ENCODE measurements at places on chromosomes 1 and 21.

DNA sequence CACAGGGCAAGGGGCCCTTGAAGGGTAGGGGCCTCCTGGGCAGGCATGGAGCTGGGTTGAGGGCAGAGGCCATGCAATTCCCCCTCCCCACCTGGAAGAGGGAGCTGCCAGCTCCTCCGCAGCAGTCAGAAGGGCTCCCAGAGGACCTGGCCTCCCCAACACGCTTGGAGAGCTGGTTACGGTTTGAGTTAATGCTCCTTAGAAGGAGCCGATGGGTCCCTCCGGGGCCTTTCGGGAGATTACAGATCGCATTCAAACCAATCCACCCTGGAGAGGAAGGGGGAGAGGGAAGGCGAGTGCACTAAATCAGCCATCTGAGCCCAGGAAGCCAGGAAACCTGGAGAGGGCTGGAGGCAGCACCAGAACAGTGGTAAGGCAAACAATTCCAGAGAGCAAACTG, 106.3 kb upstream of the CSF3R start:
- DNase-seq = no peak

DNA sequence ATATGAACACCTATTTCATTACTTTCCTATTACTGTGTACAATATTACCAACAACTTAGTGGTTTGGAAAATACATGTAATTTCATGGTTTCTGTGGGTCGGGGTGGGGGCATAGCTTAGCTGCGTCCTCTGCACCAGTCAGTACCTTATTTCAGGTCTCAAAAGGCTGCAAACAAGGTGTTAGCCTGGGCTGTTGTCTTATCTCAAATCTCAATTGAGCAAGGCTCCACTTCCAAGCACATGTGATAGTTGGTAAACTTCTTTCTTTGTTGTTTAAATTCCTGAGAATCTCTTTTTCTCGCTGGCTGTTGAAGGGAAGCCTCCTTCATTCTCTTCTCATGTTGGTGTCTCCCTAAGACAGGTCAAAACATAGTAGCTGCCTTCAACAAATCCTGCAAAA, 485.4 kb downstream of the AMY1C start:
- DNase-seq = no peak

DNA sequence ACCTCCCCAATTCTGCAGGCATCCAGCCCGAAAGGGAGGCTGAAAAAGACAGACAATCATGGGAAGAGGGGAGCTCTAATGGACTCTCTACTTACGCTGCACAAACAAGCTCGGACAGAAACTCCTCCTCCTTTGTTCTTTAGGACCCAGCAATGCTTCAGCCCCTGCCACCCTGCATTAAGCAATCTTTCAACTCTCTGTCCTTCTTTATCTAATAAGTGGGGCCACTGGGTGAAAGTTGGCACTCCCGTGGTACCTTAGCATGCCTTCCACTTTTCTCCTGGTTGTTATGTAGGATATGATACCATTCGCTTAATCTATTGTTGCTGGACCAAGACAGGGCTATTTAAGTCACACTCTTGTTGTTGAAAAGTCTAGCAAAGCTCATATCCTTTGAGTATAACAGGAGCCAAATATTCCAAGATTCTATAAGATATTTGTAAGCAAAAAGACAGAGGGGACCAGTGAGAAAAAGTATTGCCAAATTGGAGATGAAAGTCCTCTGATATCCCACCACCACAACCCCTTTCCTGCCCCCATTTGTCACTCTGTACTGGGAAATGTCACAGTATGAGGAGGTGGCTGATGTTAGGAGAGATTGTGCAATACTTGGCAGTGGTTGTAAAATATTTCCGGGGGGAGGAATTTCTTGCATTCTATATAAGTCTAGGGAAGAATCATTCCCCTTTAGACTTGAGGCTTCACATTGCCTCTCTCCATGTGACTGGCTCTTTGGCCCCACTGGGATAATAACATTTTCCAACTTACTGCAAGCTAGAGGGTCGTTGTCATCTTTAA, 137.3 kb upstream of the GJB5 start:
- no peak for DNase-seq

DNA sequence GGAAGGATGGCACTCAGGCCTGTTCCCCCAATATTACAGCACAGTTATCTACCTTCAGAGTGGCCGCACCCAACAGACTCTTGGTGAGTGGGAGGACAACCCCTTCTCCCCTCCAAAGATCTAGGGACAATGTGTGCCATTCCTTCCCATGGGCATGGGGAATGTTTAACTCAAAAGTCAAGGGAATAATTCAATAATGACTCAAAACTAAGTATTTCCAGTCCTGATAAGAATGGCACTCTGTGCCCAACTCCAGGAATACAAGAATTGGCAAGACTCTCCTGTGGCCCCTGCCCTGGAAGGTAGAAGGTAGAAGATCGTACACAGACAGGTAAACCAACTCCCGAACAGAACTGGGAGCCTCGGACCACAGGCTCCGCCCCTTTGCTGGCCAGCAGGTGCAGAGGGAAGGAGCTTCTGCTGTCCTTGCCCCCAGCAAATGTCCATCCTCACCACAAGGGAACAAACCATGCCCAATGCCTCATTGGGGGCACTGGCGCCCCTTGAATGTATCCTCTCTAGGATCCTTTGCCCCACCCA, 514.0 kb downstream of the NPHP4 start:
- DNase-seq = no peak

DNA sequence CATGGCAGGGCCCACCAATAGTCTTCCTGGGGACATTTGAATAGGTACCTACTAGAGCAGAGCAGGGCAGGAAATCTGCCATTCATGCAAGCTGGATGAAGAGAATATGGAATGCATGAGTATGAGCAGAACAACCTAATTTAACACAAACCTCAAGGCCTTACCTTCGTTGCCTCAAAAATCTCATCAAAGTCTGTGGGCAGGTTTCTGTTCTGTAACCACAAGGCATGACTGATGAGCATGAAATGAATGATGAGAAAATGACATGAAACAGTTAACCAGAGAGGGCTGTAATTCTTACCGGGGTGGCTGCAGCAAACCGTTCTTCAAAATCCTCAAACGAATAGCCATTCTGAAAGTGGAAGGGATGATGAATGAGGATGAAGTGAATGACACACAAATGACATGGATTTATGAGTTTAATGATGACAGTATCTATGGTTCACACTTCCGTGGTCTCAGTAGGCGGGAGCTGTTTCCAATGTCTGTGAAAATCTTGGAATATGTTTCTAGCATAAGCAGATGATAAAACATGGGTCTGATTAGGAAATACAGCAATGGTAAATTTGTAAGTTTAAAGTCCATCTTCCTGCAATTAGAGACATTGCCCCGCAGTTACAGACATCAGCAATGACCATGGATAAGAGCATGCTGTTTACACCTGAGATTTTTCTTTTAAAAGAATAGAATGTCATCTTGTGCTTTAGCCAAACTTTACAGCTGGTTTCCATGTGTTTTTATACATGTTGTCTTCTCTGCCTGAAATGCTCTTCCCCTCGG, 67.6 kb upstream of the C8B start:
- no peak for DNase-seq

DNA sequence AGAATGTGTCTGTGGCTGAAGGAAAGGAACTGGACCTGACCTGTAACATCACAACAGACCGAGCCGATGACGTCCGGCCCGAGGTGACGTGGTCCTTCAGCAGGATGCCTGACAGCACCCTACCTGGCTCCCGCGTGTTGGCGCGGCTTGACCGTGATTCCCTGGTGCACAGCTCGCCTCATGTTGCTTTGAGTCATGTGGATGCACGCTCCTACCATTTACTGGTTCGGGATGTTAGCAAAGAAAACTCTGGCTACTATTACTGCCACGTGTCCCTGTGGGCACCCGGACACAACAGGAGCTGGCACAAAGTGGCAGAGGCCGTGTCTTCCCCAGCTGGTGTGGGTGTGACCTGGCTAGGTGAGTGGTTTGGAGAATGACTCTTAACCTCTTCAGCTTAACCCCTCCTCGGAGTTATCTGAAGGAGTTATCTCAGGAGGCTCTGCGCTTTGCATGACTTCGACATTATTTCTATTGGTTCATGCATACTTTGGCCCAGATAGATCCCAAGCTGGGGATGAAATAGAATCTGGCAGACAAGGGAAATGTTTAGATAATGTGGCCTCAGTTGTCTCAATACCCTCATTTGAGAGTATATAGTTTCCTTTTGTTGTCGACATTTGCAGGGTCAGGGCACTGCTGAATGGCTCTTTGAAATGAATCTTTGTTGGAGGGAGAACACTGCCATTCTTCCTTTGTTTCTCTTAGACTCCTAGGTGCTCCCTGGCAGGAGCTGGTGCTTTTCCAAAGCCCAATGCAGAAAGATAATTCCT, 39.7 kb downstream of the PTGFRN start:
- DNase-seq = no peak

GRCh38 chr1:165856606-165857005, 29.2 kb downstream of the UCK2 start:
- DNase-seq = no peak

DNA sequence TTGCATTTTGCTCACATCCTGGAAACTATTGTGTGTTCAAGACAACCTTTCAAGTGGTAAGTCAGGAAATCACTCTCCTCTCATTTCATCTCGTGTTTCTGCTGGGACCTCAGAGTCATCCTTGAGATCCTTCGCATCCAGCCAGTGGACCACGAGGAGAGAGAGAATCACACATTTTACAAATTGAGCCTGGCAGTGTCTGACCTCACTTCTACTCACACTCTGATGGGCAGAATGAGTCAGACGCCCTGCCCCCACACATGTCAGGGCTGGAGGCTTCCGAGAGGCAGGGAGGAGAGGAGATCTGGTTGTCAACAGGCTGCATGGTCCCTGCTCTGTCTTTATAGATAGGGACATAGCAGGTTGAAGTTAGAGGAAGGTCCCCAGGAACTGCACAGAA, 509.7 kb downstream of the AJAP1 start:
- no peak for DNase-seq

- DNase-seq = no peak
Measured at GRCh38 chr1:202145068-202145743, 669 bp upstream of the ARL8A start.

DNA sequence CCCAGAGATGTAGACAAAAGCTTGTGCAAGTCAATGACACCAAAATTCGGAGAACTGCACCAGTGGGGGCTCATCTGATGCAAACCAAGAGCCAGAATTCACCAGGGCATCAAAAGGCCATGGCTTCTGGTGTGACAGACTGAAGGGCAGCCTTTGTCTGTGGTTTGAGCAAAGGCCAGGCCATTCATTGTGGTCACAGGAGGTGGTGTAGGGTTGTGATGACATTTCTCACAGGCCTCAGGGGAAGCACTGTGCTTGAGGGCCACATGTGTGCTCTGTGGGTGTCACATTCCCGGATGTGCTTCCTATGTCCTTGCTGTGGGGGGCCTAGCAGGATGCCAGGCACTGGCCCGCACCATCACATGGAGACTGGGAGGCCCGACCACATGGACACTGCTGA, 22.5 kb upstream of the KCNE1 start:
- DNase-seq = no peak

GRCh38 chr1:8423269-8423691, 105.4 kb downstream of the SLC45A1 start:
- no peak for DNase-seq

GRCh38 chr21:14699433-14700407, 153.6 kb upstream of the SAMSN1 start:
- DNase-seq = no peak

DNA sequence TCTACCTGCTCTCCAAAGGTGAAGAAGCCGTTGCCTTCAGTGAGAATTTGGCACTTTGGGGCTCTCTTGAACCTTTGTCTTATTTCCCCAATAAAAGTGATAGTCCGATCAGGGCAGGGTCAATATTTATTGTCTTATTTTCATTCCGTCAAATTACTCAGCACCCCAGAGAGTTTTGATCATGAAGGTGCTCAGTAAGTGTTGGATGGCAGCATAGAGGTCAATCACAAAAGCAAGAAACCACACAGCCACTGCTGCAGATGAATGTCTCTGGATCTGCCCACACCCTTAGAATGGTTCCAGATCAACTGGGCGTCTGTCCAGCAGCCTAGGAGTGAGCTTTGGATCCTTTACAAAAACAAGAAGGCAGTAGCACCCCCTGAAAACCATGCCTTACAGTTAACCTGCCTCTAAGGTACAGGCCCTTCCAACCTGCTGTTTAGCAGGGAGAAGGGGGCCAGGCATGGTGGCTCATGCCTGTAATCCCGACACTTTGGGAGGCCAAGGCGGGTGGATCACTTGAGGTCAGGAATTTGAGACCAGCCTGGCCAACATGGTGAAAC, 97.3 kb downstream of the PSMG1 start:
- DNase-seq = no peak

- DNase-seq = no peak
Measured at GRCh38 chr1:210688512-210689234, 360.0 kb downstream of the HHAT start.

DNA sequence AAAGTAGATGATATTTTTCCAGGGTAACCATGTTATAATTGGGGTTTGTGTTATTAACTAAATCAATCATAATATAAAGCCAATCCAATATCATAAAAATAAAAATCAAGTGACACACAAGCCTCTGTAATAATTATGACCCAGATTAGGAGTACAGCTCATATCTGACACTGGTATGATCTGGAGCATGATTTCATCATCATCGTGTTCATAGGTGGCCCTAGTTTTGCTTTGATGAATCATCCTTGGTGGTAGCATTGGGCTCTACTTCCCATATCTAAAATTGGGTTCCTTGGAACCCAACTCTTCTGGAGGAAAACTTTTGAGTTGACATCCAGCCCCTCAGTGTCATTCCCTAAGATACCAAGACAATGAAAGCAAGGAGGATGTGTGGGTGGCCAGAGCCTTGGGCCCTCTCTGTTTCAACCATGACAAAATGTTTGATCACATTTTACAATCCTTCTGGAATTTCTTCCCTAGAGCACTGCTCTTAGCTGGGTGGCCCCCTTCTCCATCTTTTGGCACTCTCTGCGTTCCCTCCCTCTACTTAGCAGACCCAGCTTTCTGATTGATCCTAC, 37.0 kb upstream of the ENAH start:
- DNase-seq = no peak
